ENCODE measurements at places on chromosomes 16 and 17.

DNA sequence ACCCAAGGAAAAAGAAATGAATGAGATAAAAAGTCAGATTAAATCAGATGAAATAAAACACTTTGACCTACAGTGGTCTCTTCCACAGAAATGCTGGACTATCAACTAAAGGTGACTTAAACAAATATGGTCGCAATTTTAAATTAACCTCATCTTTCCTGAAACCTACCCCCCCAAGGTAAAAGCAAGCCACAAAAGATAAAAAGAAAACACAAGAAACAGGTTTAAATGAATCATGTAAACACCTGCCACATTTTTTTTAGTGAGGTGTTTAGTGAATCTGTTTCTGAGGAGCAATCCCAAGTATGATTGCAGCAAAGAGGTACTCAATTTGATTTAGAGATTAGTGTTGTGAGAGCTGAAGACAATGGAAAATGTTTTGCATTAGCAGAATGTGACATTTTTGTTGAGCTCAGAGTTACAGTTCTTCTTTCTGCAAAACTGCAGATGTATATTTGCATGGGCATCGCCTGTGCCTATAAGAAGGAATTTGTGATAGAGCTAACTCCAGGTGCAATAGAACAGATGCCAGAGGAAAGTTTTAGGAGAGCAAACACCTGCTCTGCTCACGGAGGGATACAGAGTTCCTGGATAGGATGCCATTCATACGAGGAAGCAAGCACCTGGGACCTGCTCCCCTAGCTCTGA is 3.4 kb upstream of the MMD start:
- no peak for DNase-seq

- DNase-seq, result no peak
Measured at GRCh38 chr17:40360091-40360490, 4.4 kb downstream of the GJD3 start.

- no peak for DNase-seq
Measured at GRCh38 chr17:81722184-81723120, 10.4 kb downstream of the SLC25A10 start.

- DNase-seq, result no peak
Measured at GRCh38 chr17:81400154-81400977, 5.1 kb downstream of the BAHCC1 start.

GRCh38 chr17:1077581-1077985 is 80.7 kb downstream of the TIMM22 start:
- no peak for DNase-seq

DNA sequence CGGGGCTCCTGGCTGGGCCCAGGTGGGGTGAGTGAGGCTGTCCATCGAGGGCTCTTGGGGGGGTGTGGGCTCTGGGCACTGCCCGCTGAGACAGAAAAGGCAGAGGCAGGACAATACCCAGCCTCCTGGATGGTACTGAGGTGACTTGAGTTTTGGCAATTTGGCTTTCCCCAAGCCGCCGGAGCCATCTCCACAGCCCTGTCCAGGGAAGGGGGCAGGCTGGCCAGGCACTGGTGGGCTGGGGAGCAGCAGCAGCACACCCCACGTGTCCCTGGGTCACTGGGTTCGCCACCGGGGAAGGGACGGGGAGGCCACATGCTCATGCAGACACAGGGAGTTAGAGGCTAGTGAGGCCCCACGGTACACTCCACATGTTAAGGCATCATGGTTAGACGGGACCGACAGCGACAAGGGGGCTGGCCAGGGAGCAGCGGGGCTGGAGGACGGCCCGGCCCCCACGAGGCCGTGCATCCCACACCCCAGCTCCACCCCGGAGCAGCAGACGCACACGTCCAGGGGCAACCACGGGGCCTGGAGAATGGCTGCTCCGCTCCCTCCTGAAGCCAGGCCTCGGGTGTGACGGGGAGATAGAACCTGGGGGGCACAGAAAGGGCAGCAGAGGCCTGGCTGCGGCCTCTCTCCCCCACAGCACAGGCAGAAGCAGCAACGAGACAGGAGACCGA is 3.0 kb downstream of the ARHGDIA start:
- no peak for DNase-seq

DNA sequence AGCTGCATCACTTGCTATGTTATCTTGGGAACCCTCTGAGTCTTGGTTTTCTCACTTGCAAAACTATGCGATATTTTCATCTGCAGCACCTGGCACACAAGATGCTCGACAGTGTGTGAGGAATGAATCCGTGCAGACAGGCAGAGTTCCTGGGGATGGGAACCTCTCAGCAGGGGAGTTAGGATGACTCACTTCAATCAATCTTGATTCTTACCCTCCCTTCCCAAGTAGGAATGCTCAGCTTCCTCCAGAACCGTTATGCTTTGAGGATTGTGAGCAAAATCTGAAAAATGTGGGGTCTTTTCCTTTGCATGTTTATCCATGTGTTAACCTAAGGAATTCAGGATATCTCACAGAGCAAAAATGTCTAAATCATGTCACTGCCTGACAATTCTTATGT is 68.9 kb upstream of the HNF1B start:
- no peak for DNase-seq

- no peak for DNase-seq
Measured at GRCh38 chr17:78142119-78142861, 3.9 kb upstream of the C17orf99 start.

- no peak for DNase-seq
Measured at GRCh38 chr16:14238756-14239155, 167.6 kb downstream of the MRTFB start.

DNA sequence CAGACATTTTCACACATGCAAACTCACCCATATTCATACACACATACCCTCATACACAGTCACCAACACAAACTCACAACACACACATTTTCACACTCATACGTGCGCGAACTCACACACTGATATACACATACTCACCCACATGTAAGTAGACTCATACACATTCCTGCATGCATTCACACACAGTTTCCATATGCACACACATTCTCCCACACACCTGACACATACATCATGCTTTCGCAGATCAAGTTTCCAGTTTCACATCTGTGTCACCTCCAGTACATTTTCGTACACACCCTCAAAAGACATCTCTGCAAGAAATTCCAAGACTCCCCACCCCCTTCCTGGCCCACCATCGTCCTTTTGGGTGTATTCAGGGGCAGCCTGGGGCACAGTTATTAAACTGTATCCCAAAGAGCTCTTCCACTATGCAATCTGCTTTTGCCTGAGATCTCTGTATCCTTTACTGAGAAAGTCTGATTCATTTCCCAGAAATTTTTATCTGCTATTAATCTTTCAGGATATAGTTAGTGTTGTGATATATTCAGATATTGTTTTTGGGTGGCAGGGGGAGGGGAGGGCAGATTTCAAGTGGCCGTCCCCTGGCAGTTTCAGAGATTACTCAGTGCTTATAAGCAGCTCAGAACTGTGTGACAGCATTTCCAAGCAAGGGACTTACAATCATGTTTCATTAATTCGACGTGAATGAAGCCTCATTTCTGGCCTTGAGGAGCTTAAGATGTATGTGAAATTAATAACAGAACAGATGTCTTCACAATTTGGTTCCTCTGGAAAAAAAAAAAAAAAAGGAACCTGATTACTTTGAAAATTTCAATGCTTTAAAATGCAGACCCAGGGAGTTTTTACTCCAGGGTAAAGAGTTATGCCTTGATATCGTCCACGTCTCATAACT is 35.3 kb upstream of the MMP2 start:
- DNase-seq, result no peak

All from stimulated activated CD4-positive, alpha-beta T cell treated with anti-CD3 and anti-CD28 coated beads, Interleukin-12 subunit alpha, Interleukin-12 subunit beta, amount 100 ng/mL, for 24 hours (primary cell).